Activated naive CD8-positive, alpha-beta T cell treated with anti-CD3 and anti-CD28 coated beads, Interleukin-2, amount 50 U/mL, for 16 hours (primary cell): ENCODE measurements at places on chromosomes 1 and 21.

DNA sequence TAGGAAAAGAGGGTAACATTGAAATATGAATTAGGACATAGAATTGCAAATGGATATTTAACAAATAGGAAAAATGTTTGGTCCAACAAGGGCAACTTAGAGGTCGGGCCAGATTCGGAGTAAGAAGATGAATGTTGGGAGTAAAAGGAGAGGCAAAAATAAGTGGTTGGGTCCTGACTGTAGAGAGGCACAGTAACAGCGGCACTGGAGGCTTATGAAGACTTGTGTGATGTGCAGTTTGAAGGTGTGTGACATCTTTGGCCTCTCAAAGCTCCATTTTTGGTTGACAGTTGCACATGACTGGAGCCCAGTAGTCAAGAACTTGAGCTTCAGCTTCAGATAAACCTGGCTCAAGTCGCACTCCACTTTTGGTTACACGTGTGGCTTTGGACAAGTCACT lies 109.9 kb upstream of the PAXBP1 start:
- no peak for DNase-seq

DNA sequence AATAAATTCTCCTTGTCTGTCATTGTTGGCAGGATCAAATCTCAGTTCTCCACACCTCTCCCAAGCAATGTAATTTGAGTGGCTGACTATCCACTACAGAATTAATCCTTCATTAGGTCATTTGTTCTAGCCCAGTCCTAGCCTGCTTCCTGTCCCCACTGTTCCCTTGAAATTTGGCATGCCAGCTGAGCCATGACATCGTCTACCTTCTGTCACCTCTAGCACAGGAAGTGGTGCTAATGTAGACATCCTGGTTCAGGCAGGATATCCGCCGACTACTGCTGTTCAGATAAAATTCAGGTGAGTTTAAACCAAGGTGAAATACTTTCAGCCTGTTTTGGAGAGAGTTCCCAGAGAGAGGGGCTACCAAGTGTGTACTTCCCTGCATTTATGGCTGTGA lies 5.9 kb downstream of the CHRM3 start:
- DNase-seq, result no peak

- no peak for DNase-seq
These were observed 48.7 kb upstream of the COL18A1 start for GRCh38 chr21:45356251-45356650.

GRCh38 chr1:59094001-59094400 lies 202.9 kb upstream of the FGGY start:
- no peak for DNase-seq

GRCh38 chr21:41819236-41819855 lies 52.5 kb upstream of the RIPK4 start:
- DNase-seq, result no peak

DNA sequence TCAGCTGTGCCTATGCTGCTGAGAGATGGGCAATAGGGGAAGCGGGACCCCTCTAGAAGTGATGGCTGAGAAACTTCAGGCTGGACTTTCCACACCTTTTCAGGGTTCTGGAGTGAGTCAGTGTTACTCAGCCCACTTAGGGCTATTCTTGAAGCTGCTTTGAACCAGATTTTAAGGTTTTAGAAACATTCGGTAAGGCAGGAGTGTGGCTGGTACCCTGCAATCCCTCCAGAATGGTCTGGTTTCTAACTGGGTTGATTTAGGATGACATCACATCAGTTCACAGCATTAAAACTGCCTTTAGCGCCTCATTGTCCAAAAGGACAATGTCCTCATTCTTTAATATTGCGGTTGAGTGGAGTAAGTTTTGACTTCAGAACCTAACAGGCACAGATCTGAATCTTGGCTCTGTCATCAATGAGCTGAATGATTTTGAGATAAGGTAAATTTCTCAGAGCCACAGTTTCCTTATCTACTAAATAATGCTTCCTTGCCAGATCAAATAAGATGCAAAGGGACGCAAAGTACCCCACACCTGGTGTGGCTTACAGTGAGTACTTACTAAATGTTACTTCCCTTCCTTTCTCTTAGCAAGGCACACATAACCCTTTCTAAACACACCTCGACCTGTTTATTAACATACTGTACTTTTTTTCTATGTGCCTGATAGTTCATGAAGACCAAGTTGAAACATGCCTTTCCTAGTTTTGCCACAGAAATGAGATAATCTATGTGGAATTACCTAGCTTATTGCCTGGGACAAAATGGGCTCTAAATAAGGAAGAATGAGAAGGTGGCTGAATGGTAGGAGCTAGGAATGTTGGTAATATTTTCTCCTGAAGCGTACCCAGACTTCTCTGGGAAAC lies 209.8 kb downstream of the ROR1 start:
- DNase-seq, result no peak

GRCh38 chr1:216462066-216462775 lies 39.0 kb upstream of the USH2A start:
- no peak for DNase-seq

- DNase-seq, result no peak
These were observed 867.3 kb downstream of the PLA2G4A start for GRCh38 chr1:187696073-187696472.

- DNase-seq, result no peak
These were observed 30.3 kb downstream of the USP24 start for GRCh38 chr1:55184859-55185258.

DNA sequence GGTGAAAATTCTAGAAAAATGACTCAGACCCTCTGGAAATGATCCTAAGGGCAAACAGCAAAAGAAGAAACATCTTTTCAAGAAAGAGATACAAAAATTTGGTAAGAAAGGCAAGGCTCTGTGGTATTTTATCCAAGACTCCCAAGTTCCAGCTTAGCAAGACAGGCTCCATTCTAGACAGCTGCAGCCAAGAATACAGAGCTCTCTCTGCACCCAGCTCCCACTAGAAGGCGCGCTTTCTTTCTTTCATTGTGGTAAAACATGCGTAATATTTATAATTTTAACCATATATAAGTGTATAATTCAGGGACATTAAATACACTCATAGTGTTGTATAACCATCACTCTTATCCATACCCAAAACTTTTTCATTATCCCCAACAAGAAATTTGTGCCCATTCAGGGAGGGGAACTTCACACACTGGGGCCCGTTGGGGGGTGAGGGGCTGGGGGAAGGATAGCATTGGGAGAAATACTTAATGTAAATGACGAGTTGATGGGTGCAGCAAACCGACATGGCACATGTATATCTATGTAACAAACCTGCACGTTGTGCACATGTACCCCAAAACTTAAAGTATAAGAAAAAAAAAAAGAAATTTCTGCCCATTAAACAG lies 2.2 kb upstream of the HFM1 start:
- DNase-seq, result no peak

DNA sequence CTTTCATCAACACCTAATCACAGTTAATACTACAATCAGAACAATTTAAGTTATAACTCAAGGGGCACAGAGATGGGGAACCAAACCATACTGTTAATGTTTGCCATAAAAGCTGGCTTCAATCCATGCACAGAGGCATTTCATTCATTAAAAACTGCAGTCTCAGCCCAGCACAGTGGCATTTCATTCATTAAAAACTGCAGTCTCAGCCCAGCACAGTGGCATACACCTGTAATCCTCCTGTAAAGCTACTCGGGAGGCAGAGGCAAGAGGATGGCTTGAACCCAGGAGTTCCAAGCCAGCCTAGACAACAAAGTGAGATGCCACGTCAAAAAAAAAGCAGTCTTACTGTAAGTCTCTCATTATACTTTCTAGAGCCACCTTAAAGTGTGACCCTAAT lies 29.2 kb downstream of the ARID4B start:
- DNase-seq, result no peak

DNA sequence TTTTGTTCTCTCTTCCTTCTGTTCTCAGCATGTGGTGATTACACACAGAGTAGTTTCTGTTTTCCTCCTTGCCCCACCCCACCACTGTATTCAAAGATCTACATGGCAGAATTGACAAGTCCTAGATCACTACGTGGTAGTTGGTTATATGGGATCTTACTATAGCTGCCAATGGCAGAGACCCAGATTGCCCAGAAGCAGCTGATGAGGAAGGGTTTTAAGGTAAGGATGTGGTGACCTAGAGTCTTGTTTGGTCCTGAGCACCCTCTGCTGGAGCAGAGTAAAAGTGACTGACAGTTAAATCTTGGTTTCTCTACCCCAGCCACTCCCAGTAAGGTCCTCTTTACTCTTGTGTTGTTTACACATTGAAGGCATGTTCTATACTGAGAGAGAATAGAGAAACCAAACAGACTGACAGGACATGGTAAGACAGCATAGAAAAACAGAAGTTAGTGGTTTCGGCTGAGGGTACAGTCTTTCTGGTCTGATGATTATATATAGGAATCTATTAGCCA lies 22.8 kb upstream of the STRIP1 start:
- no peak for DNase-seq

DNA sequence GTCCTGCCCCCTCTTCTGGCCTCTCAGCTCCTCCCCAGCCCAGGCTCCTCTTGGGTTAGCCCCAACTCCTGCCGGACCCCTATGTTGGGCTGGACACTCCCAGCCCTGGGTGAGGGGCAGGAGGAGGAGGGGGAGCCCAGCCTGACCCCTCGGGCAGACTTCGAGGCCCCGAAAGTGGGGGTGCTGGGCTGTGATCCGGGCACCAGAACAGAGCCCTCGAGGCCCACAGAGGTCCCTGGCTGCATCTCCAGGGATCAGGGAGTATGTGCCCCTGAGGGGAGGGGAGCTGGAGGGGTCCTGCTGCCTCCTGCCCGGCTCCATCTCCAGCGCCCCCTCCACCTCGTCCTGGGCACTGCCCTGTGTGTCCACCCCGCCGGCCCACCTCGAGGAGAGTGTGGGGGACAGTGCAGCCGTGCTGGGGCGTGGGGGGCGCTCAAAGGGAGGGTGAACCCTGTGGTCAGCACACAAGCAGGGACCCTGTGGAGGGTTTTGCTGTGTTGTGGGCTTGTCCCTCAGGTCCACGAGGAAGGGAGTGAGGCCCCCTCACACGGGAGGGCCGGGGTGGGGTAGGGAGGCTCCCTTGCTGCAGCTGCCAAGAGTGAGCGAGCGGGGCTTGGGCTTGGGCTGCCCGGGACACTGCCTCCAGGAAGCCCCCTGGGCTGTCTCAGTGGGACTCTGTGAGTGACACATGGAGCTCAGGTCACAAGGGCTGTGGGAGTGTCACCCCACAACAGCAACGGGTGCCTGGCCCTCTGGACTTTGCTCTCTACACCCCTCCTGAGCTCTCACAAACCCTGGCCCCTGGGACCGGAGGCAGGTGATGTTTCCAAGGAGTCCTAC lies 54.4 kb downstream of the COL18A1 start:
- DNase-seq, result no peak

DNA sequence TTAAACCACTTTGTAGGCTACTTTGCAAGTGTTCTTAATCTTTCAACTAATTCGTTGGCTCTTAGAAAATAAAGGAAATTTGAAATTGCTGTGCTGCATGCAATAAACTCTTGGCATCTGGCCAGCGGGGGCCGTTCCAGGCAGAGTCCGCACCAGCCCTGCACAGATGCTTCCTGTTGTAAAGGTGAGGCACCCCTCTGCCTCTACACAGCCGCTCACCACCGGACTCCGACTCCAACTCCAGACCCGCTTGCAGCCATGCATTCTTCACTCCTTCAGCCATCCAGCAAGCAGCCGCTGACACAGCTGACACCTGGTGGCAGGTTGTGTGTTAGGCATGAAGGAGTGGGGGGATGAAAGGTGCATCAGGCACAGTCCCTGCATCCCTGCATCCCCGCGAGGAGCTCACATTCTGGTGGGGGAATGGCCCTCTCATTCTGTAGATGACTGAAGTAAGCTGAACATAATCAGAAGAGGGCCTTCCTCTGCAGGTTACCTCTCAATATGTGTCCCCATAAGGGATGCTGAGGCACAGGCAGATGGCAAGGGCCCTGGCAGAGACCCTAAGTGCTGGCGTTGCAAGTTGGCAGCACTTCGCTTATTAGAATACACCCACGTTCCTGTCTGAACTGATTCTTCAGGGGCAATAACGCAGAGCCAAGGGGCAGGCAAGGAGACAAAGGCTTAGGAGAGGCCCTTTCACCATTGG lies 56.8 kb downstream of the GLIS1 start:
- DNase-seq, result no peak

- DNase-seq, result no peak
These were observed 147.5 kb downstream of the FOXD2 start for GRCh38 chr1:47585141-47585902.

DNA sequence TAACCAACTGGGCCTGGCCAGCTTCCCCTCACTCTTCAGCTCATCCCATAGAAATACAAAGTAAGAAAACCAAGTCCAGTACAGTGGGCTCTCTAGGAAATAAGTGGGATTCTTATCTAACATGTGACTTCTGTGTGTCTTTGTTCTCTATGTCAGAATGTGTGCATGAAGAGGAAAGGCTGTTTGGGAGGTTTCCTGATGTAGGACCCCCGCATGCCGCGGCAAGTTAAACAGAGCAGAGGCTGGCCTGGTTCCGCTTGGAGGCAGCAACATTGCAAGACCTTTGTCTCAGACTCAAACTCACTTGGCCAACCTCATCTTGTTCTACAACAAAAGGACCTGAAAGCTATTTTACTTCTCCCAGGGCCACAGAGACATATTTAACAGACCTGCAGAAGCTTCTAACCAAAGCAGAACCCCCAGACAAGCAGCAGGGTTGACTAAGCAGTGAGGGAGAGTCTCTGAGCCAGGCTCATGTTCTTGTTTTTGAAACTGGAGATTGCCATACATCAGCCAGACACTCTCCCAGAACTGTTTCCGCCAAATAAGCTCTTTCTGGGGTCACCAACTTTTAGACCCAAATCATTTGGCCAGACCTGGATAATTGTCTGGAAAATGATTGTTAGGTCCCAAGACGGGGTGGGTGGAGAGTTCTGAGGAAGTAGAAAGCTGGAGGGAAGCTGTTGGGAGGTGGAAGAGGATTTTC lies 6.2 kb downstream of the MTARC2 start:
- no peak for DNase-seq

GRCh38 chr1:214316593-214316992 lies 35.6 kb downstream of the SMYD2 start:
- DNase-seq, result no peak

DNA sequence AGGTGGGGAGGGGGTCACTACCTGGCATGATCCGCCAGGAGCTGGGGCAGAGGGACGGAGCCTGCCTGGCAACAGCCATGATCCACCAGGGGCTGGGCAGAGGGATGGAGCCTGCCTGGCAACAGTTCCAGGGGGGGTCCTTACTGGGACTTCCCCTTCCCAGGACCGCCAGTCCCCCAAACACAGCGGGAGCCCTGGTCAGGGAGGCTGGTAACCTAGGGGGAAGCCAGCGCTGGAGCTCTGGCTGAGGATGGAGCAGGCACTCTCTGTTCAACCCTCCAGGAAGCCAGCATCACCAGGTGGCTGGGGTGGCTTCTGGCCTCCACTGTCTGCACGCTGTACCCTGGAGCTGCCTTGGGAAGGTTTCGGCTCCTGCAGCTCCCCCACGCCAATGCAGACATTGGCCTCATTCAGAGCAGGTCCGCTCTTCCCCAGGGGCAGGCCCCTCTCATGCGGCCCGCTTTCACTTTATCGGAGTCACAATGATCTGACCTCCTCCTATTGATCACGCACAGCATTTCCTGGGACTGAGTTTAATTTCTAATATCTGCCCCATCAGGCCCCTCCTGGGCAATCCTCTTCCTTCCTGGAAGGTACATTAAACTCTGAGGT lies 68.4 kb upstream of the ABCG1 start:
- no peak for DNase-seq
